Non-pigmented ciliary epithelial cell (primary cell): ENCODE measurements at places on chromosomes 1 and 21.

- DNase-seq = no peak
Observed at GRCh38 chr1:56873213-56873612, 18.6 kb downstream of the C8A start.

DNA sequence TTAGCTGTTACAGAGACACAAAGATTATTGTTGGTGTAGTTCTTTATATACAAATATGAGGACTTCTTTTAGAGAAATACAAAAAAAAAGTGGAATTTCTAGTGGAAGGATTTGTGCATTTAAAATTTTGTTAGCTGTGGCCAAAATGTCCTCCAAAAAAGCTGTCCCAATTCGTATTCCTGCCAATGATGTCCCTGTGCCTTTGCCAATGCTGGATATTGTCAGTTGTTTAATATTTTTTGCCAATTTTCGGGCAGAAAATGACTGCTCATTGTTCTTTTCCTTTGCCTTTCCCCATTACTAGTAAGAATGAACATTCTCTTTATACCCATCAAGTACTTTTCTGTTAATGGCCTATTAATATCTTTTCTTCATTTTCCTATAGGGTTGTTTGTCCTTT is 110.0 kb upstream of the HOOK1 start:
- DNase-seq = no peak

GRCh38 chr1:178376008-178376407 is 120.8 kb downstream of the CLEC20A start:
- DNase-seq = no peak

DNA sequence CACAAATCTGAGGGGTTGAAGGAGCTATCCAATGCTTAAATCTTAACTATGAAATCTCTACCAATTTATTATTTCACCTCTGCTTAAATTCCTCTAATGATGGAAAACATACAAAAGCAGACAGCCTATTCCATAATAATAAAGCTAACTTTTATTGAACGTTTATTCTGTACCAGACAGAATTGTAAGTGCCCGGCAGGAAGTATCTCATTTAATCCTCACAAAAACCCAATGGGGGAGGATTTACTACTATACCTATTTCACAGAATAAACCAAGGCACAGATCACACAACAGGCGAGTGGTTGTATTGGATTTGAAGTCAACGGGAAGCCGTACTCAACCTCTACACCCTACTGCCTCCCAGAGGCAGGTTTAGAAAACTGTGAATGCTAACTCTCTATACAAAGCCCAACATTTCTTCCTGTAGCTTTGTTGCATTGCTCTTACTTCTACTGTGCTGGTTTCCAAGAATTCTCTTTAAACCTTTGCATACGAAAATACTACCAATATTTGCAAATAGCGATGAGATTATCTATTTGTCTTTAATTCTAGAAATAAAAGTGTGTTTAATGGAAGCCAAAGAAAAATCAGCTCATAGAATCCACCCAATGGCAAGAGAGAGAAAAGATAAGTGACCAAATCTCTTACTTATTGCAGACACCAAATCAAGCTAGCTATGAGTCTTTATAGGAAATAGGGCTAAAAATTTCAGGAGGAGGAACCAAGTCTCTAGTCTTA is 33.5 kb upstream of the C1orf53 start:
- DNase-seq = peak; percentile 26

DNA sequence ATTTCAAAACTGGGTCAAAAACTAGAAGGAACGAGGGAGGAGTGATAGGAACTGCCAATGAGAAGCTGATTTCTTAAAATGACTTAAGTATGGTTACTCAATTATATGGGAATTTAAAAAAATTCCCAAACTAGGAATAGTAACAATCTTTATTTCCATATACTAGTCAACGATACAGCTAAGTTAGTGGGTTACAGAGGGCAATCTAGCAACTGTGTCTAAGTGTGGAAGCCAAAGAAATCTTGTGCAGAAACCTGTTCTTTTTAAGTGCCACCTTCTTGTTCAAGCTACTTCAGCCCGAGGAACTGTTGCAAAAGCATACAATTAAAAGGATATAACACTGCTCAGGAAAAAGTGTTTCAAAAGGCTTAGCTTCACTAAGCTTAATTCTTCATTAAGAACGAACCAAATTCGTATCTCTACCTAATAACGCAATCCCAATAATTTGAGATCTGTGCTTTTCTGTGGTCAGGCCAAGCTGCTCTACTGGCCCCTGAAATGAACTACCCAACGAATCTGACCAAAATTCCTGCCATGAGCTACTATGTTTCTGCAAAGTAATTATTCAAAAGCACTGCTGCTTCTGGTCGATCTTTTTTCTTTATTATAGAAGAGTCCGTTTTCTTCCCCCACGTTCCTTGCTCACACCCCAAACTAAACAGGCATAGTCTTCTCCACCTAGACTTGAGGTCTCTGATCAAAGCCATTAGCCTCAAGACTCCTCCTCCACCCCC is 1.8 kb downstream of the USP24 start:
- DNase-seq = no peak

- DNase-seq = no peak
Observed at GRCh38 chr21:14010729-14011128, 200.0 kb downstream of the LIPI start.

- no peak for DNase-seq
Observed at GRCh38 chr1:68221980-68222373, 10.3 kb downstream of the WLS start.

DNA sequence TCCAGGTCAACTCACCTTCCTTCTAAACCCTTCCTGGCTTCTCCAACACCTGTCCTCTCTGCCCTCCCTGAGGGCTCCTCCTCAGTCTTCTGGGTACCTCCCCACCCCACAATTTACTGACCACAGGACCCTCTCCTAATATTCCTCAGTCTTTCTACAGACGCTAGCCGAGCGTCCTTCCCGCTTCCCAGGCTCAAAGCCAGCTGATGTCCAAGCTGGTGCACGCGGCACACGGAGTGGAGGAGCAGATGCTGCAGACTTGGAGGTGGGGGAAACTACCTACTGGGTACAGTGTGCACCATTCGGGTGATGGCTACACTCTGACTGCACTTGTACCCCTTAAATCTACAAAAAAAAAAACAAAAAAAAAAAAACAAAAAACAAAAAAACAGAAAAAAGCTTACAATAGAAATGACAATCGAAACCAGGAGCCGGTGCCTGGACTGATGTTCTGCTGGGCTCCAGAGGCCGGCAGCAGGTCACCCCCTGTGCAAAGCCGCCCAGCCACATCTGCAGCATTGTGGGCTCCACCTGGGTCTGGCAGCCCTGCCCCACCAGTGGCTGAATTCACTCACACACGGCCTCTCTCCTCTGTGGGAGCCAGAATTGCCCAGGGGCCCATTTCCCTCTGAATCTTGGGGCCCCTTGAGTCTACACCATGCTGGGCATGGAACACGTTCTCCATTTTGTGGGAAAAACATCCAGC is 7.0 kb downstream of the TRIM11 start:
- DNase-seq = no peak
